Osteocyte (in vitro differentiated cells): ENCODE measurements at places on chromosomes 13 and 19. TPM values are rescaled to one million over a fixed set of nuclear protein-coding genes. Genes with fewer than 3 reads are reported as not detected.

DNA sequence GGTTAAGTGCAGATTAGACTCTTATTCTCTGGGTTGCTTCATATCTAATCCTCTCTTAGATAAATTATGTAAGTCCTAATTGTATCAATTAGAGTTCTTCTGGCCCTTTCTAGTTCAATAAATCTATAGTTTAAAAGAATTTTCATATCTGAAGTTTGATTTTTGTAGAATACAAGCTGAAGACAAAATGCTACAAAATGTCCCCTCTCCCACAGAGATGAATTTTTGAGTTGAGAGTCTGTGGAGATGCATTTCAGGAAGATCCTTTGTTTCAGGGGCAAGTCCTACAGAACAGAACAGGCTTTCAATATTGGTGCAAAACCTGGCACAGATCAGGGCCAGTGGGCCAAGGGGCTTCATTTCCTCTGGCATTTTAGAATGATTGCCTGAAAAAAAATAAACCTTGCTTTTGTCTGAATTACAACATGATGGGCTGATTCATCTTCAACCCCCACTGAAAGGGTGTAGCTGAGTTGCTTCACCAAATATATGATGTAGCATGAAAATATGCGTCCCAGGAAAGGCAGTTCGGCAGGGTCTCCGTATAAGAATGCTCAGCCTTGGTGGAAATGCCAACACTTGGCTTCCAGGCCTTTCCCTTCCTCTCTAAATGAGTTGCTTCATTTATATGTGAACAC lies 6.4 kb upstream of the IPO5 start:
- H3K4me3 ChIP-seq: no peak overlapping the region
- DNase-seq: no peak
- H3K27me3 ChIP-seq: no peaks in the 10 kb centered on the region

DNA sequence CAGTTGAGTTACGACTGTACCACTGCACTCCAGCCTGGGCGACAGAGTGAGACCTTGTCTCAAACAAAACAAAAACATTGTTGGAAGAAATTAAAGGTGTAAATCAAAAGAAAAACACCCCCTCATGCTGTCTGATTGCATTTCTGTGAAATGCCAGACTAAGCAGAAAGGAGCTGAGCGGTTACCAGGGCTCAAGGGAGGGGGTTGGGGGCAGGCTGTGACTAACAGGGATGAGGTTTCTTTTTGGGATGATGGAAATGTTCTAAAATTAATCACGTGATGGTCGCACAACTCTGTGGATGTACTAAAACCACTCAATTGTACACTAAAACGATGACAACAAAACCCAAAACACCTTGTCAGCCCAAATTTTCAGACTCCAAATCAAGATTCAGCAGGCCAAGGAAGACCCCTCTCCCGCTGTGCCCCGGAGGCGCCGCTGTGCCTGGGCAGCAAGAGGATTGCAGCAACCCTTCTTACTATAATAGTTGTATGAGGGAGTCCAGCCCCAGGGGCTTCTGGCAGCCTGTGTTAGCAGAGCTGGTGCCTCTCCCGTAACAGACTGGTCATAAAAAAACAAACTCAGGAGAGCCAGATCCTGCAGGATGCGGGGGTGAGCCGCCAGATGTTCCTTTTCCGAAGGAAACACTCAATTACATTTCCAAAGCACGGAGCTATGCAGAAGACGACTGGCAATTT lies 20.9 kb downstream of the CAPS start:
- DNase-seq: peak; percentile 92

KL gene
- total RNA-seq: 0.08 TPM in 1 of 2 replicates, not detected in the other

C2CD4C gene
- total RNA-seq: 0.97 and 1.2 TPM in 2 replicates

GRCh38 chr13:22270881-22271280 lies 600.0 kb downstream of the FGF9 start:
- H3K27ac ChIP-seq: no peak overlapping the region
- H3K27me3 ChIP-seq: no peaks in the 10 kb centered on the region
- no peak overlapping the region for H3K4me3 ChIP-seq
- no peaks in the 10 kb centered on the region for H3K36me3 ChIP-seq
- DNase-seq: no peak
- H3K4me1 ChIP-seq: no peaks in the 10 kb centered on the region

MATK gene
- not detected in 2 replicates for total RNA-seq

DNA sequence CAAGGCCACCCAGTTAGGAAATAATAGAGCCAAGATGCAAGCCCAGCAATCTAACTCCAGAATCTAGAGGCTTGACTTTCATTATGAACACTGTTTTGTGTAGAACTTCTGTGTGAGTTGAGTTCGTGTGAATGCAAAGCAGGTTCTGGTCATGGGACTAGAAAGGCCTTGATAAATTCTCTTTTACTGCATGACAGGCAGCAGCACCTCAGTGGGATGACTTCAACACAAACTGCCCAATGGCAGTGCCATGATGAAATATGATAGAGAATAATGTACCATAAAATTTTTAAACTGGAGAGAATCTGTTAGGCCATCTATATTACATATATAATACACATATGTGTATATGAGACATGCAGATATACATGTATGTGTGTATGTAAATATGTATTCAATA lies 214.5 kb downstream of the KLF5 start:
- DNase-seq: no peak
- H3K27ac ChIP-seq: no peak overlapping the region
- no peak overlapping the region for H3K4me3 ChIP-seq
- no peaks in the 10 kb centered on the region for H3K27me3 ChIP-seq
